ENCODE measurements at places on chromosomes 5 and 9. TPM values are rescaled to one million over a fixed set of nuclear protein-coding genes. Genes with fewer than 3 reads are reported as not detected.

- DNase-seq, result no peak
These were observed 140.5 kb upstream of the IRX4 start for GRCh38 chr5:2023196-2023595.

DNA sequence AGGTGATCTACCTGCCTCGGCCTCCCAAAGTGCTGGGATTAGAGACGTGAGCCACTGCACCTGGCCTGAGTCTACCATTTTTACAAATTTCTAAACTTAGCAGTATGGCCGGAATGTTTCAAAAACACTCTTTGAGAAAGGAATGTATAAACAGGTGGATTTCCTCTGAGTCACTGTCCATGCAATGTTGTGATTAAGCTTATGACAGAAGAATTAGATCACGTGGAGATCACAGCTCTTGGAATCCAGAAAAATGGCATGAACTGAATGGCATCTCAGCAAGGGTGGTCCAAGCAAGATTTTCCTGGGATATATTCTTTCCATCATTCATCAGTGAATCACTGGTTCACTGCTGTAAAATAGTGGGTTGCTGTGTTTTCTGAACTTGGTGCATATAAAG, 865.0 kb downstream of the PTPRD start:
- no peak for DNase-seq

GRCh38 chr9:121048618-121049017, 1.5 kb downstream of the C5 start:
- DNase-seq, result no peak

GRCh38 chr9:136141682-136142413, 23.2 kb upstream of the TMEM250 start:
- no peak for DNase-seq

DNA sequence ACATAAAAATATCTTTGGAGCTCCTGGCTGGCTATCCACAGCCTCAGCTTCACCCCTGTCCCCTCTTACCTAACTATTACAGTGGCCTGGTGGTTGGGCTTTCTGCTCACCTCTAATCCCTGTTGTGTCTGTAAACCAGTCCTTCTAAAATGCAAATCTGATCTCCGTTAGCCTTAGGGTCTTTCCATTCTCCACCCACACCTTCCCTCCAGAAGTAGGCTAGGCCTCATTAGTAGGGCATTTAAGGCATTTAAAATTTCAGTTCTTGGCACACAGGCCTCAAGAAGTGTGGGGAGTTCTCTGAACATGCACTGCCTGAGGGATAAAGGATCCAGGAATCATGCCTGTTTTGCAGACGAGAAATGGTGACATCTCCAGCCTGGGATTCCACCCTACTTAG, 26.4 kb upstream of the STC2 start:
- DNase-seq, result no peak

DNA sequence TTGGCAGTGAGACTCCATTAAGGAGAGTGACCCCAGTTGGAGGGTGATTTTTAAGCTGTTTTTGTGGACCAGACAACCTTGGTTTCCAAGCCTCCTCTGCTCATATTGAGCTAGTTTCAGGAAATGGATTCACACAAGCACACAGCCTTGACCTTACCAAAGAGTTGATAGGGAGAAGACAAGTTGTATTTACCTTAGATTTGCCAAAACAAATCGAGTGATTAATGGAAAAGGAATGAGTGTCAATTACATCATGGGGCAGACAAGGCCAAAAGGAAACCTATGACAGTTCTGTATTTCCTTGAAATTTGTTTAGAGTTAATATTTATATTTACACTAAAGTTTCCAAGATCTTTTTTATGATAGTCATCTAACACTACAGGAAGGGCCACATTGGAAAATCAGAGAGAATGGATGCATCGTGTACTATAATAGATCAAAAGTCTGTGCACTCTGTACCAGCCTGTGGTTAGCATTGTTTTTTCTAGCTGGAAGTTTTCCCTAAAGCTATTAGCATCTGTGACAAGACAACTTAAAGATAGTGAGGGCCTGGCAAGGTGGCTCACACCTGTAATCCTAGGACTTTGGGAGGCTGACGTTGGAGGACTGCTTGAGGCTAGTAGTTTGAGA, 86.0 kb upstream of the FER start:
- no peak for DNase-seq

DNA sequence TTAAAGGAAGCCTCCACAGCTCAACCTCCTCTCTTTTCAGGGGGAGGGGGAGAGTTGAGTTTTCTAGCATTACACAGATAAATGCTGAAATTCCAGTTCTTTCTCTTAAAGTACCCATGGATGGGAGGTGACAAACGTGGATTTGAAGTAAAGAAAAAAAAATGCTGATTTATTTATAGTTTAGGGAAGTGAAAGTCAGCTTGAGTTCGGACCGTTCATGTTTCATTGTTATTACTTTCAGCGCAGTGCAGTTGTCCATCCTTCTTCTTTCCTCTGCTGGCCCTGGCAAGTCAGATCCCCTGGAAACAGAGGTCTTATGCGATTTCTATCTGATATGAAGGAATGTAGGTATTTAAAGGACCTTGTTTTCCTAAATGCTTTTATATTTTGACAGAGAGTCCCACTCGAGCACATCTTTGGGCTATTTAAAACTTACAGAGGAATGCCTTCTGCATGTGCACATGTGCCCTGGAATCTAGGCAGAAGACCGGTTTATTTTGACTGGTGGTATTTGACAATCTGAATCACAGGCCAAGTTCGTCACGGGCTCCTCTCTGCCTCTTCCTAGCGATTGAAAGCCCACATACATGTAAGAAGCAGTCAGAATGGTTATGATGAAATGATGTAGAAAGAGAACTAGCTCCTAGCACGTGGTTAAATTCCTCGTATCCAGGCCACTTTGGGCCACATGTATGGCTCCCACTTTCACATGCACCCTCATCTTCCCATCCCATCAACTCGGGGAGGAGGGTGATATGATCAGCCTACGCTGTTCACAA, 385.2 kb upstream of the KLF4 start:
- DNase-seq, result no peak

GRCh38 chr5:176653401-176654385, 6.4 kb downstream of the TSPAN17 start:
- DNase-seq, result no peak

DNA sequence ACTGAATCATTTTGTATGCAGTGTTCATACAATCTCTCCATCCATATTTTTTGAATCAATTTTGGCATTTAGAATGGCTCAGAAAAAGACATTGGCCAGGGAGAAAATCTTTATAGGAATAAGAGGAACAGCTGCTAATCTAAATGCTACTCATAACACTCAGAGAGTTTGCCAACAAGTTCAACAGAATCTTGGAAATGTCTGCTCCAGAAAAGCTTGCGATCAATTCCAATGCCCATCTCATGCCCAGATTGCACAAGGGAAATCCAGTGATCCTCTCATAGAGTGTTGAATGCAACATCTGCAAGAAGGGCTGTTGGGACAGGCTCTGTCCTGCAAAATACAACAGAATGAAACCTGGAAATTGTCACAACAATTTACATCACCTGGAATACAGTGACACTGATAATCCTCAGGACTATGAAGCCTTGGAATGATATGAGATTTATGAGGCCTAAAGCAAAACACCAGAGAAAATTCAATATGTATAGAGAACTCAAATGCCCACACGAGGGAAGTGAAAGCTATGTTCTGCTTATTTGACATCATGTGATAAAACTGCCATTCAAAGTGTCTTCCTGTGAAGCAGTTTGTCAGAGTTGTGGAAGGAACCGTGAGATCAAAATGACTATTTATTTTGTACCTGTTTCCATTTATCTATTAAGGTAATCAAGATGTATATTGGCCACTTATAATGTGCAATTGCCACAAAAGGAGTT, 190.1 kb downstream of the PARP8 start:
- DNase-seq, result peak; percentile 11

DNA sequence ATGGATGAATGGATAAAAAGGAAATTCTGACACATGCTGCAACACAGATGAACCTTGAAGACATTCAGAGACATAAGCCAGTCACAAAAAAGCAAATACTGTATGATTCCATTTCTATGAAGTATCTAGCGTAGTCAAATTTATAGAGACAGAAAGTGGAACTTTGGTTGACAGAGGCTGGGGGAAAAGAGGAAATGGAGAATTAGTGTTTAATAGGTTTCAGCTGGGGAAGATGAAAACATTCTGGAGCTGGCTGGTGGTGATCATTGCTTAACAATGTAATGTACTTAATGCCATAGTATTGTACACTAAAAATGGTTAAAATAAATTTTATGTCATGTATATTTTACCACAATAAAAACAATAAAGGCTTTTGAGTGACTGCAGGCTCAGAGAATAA, 24.2 kb downstream of the PPIC start:
- no peak for DNase-seq

- DNase-seq, result no peak
These were observed 19.5 kb upstream of the GOLGA1 start for GRCh38 chr9:124960409-124960752.

- DNase-seq, result no peak
These were observed 12.7 kb downstream of the ADGRV1 start for GRCh38 chr5:90571147-90571773.

- no peak for DNase-seq
These were observed 281.8 kb downstream of the MTRR start for GRCh38 chr5:8150791-8151190.

DNA sequence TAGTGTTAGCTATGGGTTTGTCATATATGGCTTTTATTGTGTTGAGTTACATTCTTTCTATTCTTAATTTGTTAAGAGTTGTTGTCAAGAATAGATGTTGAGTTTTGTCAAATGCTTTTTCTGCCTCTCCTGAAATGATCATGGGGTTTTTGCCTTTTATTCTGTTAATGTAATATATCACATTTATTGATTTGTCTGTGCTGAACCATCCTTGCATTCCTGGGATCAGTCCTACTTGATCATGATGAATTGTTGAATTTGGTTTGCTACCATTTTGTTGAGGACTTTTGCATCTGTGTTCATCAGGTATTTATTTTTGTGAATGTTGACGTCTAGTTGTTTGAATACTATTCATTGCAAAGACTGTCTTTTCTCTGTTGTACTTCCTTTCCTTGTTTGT, 23.9 kb downstream of the RIC1 start:
- DNase-seq, result no peak

Gene MED22
- 11.4 TPM for polyA plus RNA-seq

Gene ADAMTSL2
- 1.9 TPM for polyA plus RNA-seq

Gene FOXD4L6
- polyA plus RNA-seq, result not detected

Gene PCDHB7
- polyA plus RNA-seq, result 0.10 TPM

Gene F2RL2
- 0.76 TPM for polyA plus RNA-seq

Gene FEM1C
- polyA plus RNA-seq, result 8.1 TPM
